ENCODE measurements at places on chromosomes 4 and X.

GRCh38 chrX:21770631-21771321 is 12.9 kb upstream of the SMPX start:
- no peak for DNase-seq

DNA sequence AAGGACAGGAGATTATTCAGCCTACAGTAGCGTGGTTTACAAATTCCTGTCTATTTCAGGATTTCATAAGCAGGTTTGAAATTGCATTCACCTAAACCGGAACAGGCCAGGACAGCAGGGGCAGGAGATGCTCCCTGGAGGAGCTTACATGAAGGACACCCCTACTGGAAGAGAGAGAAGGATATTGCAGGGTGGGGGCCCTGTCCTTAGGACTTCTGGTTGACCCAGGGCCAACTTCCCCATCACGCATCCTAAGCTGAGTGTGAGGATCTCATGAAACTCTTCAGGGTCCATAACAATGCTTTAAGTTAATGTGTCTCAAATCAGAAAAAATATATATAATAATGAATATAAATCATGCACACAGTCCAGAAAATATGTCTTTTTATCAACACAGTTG is 6.4 kb upstream of the DHRSX start:
- no peak for DNase-seq

DNA sequence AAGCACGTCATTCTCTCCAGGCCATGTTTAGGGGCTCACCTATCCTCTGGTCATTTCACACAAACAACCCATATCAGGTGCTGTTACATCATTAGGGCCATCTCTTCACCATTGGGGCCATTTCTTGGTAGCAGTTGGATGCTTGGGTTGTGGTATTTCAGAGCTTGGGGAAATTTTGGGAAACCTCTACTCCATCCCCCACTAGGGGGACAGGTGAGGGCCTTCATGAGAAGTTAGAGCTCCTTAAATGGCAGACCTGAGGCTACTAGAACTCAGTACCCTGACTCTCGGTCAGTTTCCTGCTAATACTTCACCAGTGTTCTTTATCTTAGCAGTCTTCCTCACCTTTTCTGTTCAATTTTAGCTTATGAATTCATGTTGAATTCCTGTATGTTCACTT is 50.2 kb downstream of the ZNF827 start:
- DNase-seq, result no peak

DNA sequence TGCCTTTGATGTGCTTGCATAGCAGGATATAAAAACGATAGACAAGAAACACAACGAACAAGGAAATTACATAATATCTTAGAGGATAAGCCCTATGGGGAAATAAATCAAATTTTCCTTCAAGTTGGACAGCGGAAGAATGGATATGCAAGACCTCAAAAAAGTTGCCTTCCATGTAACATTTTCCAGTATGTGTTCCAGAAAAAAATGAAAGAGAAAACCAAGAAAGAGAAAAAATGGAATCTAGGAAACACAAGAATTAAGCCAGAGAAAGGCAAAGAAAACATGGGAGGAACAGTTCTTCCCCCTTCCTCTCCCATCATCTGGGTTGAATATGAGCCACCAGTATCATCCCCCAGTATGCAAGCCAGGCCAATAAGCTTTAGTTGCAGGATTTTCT is 34.6 kb upstream of the MID1 start:
- DNase-seq, result no peak

- no peak for DNase-seq
These were observed 1.6 kb upstream of the LRAT start for GRCh38 chr4:154741922-154742850.

- DNase-seq, result no peak
These were observed 5.8 kb upstream of the CDKN2AIP start for GRCh38 chr4:183438458-183439113.

DNA sequence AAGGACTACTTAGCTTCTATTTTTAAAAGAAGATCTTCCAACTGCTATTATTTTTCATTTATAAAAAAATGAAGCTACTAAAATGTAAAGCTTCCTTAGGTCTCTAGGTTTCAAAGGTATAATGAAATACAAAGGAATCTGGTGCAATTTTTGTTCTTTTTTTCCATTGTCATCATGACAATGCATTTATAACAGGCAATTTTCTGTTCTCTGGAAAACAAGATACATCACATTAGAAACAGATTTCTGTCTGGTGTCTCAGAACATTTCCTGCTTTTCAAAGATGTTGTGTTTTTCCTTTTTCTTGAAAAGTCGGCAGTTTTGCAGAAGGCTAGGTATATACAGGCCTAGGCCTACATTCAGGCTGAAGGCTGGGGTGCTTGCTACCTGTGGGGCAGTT is 63.6 kb upstream of the ATP8A1 start:
- no peak for DNase-seq

DNA sequence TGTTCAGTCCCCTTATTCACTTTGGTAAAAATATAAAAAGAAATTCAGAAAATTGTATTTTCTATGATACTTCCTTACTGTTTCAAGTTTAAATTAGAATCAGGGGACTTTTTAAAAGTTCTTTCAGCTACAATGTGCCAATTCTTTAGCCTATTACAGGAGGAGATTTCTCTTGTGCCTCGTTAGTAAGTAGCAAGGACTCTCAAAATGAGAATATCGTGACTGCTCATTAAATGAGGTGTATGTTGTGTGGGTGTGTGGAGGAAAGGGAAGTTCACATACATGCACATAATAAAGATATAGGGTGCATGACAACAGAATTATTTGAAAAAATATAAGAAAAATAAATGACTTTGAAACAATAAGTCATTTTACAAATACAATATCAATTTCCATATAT is 190.5 kb downstream of the DTHD1 start:
- no peak for DNase-seq

DNA sequence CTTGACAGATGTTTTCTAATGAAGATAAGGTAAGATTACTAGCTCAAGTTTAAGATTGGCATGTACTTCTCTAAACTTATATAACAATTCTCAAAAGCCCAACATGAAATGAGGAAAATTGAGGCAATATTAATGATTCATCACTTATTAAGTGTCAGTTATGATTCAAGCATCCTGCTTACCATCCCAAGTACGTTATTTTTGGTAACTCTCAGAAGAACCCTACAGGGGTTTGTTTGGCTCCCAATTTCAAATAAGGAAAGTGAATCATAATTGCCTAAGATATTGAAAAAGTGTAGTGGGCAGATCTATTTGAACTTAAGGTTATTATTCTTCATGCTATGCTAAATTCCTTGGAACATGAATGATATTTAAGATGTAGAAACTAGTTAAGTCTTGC is 387.9 kb upstream of the TENM3 start:
- DNase-seq, result no peak

GRCh38 chrX:20218836-20219505 is 47.7 kb downstream of the RPS6KA3 start:
- DNase-seq, result no peak

DNA sequence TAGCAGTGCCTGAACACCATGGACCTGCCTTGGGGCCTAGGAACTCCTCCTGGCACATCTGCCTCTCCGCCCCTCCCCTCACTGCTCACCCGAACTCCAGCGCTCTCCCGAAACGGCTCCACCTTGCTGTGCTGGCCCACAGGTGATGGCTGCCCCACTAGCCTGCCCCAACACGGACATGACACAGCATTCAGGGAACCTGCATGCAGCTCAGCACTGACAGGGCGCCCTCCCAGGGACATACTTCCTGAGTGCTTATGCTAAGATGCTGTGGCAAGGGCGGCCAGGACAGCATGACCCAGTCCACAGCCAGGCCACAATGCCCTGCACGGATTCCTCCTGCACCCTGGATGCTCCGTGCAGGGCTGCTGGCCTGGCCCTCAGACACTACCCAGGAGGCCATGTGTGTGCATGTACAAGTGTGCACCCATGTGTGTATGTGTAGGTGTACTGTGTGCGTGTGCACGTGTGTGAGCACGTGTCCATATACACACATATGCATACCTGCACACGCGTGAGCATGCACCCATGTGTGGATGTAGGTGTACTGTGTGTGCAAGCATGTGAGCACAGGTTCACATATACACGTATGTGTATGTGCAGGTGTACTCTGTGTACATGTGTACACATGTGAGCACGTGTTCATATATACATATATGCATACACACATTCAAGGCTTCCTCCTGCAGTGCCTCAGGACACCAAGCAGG is 6.0 kb downstream of the TMEM271 start:
- no peak for DNase-seq
